Type B pancreatic cell (in vitro differentiated cells): ENCODE measurements at places on chromosomes 4 and X. TPM values are rescaled to one million over a fixed set of nuclear protein-coding genes. Genes with fewer than 3 reads are reported as not detected.

DNA sequence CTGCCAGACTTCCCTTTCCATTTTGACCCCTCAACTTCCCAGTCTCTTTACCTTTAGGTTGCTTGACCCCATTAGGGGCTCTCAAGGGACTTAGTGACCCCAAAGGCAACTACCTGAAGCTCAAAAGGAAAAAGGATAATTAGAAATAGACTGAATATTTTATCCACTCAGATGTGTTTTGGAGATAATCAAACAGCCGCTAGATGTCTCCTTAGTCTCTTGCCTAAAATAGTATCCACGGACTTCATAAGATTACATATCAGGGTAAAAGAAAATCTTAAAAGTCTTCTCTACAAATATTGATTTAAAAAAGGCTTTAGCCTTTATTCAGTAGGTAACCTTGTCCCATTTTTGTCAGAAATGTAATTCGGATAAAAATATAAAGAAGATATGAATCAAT is 21.0 kb upstream of the RHOXF2 start:
- no peak for DNase-seq
- no peaks in the 10 kb centered on the region for H3K4me1 ChIP-seq
- no peak overlapping the region for H3K4me3 ChIP-seq
- H3K27ac ChIP-seq, result no peak overlapping the region
- no peaks in the 10 kb centered on the region for H3K27me3 ChIP-seq
- no peaks in the 10 kb centered on the region for H3K36me3 ChIP-seq

GRCh38 chr4:150826306-150826705 is 188.8 kb downstream of the LRBA start:
- H3K27ac ChIP-seq, result no peak overlapping the region
- no peaks in the 10 kb centered on the region for H3K27me3 ChIP-seq
- H3K36me3 ChIP-seq, result peaks cover 56% of the 10 kb centered on the region
- peaks cover 6% of the 10 kb centered on the region for H3K4me1 ChIP-seq
- DNase-seq, result no peak

DNA sequence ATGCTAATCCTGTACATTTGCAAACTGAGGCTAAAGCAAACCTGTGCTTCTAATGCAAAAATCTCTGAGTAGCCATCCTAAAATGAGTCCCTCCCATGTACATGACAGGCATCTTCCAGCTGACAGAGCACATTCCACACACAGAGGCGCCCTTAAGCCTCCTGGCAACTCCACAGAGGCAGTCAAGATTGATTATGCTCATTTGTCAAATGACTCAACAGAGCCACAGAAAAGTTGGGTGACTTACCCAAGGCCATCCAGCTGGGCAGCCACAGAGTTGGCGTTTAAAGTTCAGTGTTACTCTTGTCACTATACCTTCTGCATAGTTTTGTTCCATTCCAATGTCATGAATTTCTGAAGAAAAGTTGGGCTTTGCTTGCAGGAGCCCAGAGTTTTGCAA is 394.6 kb upstream of the FGF13 start:
- H3K4me1 ChIP-seq, result peaks cover 7% of the 10 kb centered on the region
- DNase-seq, result no peak
- no peaks in the 10 kb centered on the region for H3K36me3 ChIP-seq
- H3K4me3 ChIP-seq, result peak overlapping the region; percentile 8
- H3K27me3 ChIP-seq, result no peaks in the 10 kb centered on the region
- H3K27ac ChIP-seq, result peak overlapping the region; percentile 79

DNA sequence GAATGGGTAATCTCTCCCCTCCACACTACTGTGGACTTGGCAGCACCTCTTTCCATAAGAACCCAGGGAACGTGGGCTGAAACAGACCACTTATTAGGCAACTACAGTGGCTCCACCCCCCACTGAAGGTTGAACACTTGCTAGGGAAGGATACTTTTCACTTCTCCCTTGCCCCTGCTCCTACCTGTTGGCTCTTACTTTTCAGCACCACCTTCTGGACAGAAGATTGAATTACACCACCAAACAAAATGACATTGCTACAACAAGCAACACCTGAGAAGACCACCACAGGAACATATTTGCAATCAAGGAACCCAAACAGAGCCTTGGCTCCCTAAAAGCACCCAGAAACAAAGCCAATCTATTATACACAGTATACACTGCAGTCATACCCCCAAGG is 132.1 kb upstream of the CXCL13 start:
- peaks cover 30% of the 10 kb centered on the region for H3K27me3 ChIP-seq
- no peak overlapping the region for H3K4me3 ChIP-seq
- no peaks in the 10 kb centered on the region for H3K4me1 ChIP-seq
- H3K36me3 ChIP-seq, result no peaks in the 10 kb centered on the region

DNA sequence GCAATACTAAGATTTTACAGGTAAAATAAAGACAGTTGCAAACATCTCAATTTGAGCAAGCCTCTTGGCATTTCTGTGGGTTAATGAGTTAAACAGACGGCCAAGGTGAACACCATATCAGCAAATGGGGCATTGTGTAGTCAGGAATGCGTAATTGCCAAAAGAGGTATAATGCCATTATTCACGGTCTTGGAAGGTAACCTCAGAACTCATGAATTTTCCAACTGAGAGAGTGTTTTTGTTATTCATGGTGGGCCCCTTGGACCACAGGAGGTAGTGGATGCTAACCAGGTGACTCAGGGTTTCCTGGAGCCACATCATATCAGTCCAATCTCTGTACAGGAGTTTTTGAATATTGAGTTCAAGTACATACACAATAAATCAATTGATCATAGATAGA is 368.0 kb upstream of the TECRL start:
- no peak for DNase-seq
- no peak overlapping the region for H3K27ac ChIP-seq
- H3K4me3 ChIP-seq, result no peak overlapping the region
- H3K4me1 ChIP-seq, result no peaks in the 10 kb centered on the region

DNA sequence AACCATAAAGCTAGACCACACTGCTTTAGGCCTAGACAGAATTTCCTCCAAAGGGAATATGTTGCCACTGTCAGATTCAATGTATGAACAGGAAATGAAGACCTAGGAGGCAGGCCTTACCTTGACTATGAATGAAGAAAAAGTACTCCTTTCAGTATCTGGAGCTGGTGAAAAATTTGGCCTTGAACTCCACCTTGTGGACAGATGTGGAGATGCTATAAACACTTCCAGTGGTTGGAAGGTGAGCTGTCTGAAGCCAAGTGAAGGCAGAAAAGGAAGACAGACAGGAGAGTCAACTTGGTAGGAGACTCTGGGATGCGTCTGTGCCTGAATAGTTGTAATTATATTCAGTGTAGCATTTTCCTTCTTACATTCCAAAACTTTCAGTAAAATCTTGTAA is 17.2 kb downstream of the SPIN3 start:
- H3K4me1 ChIP-seq, result no peaks in the 10 kb centered on the region
- no peaks in the 10 kb centered on the region for H3K27me3 ChIP-seq
- no peak for DNase-seq
- H3K27ac ChIP-seq, result no peak overlapping the region

DNA sequence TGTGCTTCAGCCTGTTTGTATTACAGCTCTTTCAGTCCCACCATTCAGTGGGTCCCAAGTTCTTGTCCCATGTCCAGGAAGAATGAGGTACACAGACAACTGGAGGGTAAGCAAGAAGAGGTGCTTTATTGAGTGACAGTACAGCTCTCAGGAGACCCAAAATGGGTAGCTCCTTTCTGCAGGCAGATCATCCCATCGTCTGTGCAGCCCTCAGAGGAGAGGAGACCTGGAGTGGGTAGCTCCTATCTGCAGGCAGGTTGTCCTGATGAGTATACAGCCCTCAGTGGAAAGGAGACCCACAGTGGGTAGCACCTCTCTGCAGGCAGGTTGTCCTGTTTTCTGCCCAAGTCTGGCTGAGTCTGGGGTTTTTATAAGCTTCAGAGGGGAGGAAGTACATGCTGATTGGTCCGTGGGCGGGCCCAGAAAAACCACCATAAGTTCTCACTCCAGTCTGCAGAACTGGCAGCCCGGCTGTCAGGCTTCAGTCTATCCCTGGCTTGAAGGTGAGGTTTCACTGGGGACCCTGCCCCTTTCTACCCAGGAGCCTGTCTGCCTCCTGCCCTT is 18.0 kb downstream of the GRK4 start:
- no peak for DNase-seq
- H3K4me3 ChIP-seq, result no peak overlapping the region
- no peak overlapping the region for H3K27ac ChIP-seq
- peaks cover 6% of the 10 kb centered on the region for H3K27me3 ChIP-seq
- H3K36me3 ChIP-seq, result no peaks in the 10 kb centered on the region

GRCh38 chr4:18593297-18594002 is 571.9 kb upstream of the LCORL start:
- peaks cover 15% of the 10 kb centered on the region for H3K27me3 ChIP-seq
- DNase-seq, result peak; percentile 70

DNA sequence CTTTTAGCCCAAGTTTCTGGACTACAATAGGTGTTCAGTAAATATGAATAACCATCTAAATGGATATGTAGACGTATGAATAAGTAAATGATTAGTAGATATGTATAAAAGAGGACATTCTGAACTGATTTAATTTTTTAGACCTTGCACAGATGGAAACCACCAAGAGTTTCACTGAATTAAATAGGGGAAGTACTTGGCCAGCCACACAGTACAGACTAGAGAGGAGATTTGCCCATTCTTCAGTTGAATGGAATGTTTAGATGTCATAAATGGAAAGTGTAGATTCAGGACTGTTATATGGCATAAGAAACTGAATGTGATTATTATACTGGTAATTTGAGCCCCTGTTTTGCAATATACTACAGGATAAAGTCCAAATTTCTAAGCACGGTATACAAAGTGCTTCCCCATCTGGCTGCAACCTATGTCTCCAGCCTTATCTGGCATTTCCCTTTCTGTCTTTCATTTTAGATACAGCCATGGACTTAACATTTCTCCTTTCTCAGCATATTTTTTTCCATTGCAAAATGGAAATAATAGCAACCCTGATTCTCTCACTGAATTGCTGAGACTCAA is 137.8 kb upstream of the HS3ST1 start:
- no peak overlapping the region for H3K4me3 ChIP-seq
- no peaks in the 10 kb centered on the region for H3K27me3 ChIP-seq
- no peaks in the 10 kb centered on the region for H3K36me3 ChIP-seq
- no peak for DNase-seq

DNA sequence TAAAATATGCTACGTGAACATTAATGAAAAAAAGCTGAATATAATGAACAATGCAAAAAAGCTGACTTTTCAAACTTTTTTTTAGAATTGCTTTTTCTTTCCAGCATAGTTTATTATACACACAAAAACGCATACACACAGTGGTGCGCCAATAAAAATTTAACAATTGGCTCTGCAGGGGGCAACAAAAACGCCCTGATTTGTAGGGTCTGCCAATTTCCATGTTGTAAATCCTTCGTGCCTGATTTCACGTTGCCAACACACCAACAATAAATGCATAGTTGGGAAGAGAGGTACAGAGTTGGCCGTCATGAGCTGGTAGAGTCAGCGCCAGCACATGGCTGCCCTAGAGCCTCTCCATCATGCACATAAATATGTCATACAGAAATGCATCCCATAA is 333.1 kb downstream of the MAPK10 start:
- no peaks in the 10 kb centered on the region for H3K36me3 ChIP-seq
- DNase-seq, result no peak
- no peak overlapping the region for H3K27ac ChIP-seq

- no peak overlapping the region for H3K27ac ChIP-seq
- no peak overlapping the region for H3K4me3 ChIP-seq
- H3K4me1 ChIP-seq, result no peaks in the 10 kb centered on the region
- no peak for DNase-seq
- no peaks in the 10 kb centered on the region for H3K36me3 ChIP-seq
- H3K27me3 ChIP-seq, result no peaks in the 10 kb centered on the region
Measured at GRCh38 chr4:186878203-186878776, 154.6 kb upstream of the FAT1 start.

GRCh38 chr4:110953898-110954297 is 331.0 kb upstream of the PITX2 start:
- no peak for DNase-seq
- no peak overlapping the region for H3K4me3 ChIP-seq
- peaks cover 8% of the 10 kb centered on the region for H3K27me3 ChIP-seq
- no peak overlapping the region for H3K27ac ChIP-seq
- H3K36me3 ChIP-seq, result no peaks in the 10 kb centered on the region
- H3K4me1 ChIP-seq, result no peaks in the 10 kb centered on the region

DNA sequence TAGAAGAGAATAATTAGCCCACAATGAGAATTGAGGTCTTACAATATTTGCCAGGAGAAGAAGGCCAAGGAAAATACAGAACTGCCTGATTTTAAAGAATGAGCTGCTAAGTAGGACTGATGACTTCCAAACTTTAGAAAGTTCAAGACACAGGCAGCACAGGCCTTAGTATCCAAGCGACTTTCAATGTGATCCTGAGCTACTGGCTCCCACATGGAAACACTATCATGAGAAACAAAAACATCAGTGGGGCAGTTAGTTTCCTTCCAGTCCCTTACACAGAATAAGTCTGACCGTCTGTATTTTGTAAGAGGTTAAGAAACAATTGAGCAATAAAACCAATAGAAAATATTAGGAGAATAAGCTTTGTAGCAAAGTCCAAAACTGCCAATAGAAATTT is 251.4 kb downstream of the COL25A1 start:
- no peaks in the 10 kb centered on the region for H3K36me3 ChIP-seq
- no peak for DNase-seq
- H3K27me3 ChIP-seq, result peaks cover 3% of the 10 kb centered on the region

GRCh38 chr4:25859429-25860148 is 3.2 kb downstream of the SEL1L3 start:
- no peak for DNase-seq
- peaks cover 12% of the 10 kb centered on the region for H3K36me3 ChIP-seq
- H3K27me3 ChIP-seq, result peaks cover 41% of the 10 kb centered on the region
- peak overlapping the region; percentile 32 for H3K4me3 ChIP-seq
- no peak overlapping the region for H3K27ac ChIP-seq

DNA sequence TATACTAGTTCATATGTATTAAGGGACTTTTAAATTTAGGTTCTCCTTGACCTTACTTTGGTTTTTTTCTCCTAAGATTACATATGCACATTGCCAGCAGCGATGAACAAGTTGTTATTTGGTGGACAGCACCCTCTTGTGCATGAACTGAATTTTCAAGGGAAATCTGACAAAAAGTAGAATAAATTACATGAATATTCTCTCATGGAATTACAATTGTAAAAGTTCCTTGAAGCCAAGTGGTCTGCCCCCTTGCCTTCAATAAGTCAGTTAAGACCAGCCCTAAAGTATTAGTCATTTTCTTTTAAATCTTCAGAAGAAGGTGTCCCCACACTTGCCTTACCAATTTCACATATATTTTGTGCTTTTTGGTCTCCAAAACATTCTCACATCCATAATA is 30.7 kb upstream of the SMARCA5 start:
- no peaks in the 10 kb centered on the region for H3K4me1 ChIP-seq
- H3K27me3 ChIP-seq, result no peaks in the 10 kb centered on the region
- H3K36me3 ChIP-seq, result no peaks in the 10 kb centered on the region
- no peak overlapping the region for H3K27ac ChIP-seq

- peak within 1 kb of the TSS; percentile 99 for H3K4me3 ChIP-seq
- no peak for DNase-seq
- H3K4me1 ChIP-seq, result peaks cover 19% of the 10 kb centered on the region
- peaks cover 3% of the 10 kb centered on the region for H3K36me3 ChIP-seq
- H3K27me3 ChIP-seq, result no peaks in the 10 kb centered on the region
Measured at GRCh38 chr4:158671665-158671914, at the start of gene C4orf46. C4orf46 (minus strand) TSS chr4:158671887; CDS start chr4:158671801, 86 bp downstream.

Gene RTL5
- total RNA-seq, result 16.1 and 21.9 TPM in 2 replicates

Gene GAGE1
- not detected in 2 replicates for total RNA-seq

Gene GBA3
- 1.4 and 3.8 TPM in 2 replicates for total RNA-seq

Gene PPP3CA
- total RNA-seq, result 28.4 and 35.4 TPM in 2 replicates

Gene USP9X
- total RNA-seq, result 59.4 and 74.4 TPM in 2 replicates

Gene DAPP1
- 10.6 and 41.8 TPM in 2 replicates for total RNA-seq

Gene TKTL1
- total RNA-seq, result 0.56 TPM in 1 of 2 replicates, not detected in the other

Gene GUF1
- 25.6 and 27.8 TPM in 2 replicates for total RNA-seq

Gene ADAM29
- total RNA-seq, result 0.29 TPM in 1 of 2 replicates, not detected in the other

Gene SPANXD
- total RNA-seq, result not detected in 2 replicates
